NCI-H187 treated with DMSO at 0.1 percent for 48 hours (cell line): ENCODE measurements at places on chromosomes 4 and X.

DNA sequence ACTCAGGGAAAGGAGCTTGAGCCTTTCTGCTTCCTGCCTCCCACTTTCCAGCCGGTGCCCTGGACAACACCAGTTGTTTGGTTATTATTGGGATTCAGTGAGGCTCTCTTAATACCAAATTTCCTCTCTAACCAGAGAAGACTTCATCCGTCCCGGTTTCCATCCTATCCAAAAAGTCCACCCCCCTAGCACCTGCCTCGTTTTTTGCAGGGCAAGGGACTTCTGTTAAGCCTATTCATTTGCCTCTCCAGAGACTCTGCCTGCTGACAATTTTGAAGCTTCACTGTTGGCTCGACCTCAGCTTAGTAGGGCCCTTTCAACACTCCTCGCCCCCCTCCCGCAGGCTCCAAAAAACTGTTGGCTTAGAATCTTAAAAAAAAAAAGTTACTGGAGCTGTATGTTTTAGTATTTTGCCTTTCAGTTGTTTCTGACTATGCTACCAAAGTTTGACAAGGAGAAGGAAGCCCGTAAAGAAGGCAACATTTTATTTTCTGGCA lies 779 bp upstream of the PRSS12 start:
- no peak for DNase-seq

DNA sequence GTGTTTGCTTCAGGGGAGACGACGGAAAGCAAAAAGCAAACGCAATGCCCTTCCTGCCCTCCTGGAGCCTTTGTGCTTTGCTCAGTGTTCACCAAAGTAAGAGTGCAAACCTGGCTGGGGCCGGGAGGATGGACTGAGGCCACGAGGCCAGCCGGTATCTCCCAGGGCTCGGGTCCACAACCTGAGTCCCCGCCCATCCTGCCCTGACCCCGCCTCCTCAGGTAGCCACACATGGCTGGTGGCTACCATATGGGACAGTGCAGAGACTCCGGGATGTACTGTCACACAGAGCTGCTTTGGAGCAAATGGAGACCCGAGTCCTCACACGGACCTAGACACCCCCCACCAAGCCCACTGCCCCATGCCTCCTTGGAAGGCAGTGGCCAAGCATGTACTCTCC lies 4.8 kb downstream of the ATP2B3 start:
- no peak for DNase-seq

DNA sequence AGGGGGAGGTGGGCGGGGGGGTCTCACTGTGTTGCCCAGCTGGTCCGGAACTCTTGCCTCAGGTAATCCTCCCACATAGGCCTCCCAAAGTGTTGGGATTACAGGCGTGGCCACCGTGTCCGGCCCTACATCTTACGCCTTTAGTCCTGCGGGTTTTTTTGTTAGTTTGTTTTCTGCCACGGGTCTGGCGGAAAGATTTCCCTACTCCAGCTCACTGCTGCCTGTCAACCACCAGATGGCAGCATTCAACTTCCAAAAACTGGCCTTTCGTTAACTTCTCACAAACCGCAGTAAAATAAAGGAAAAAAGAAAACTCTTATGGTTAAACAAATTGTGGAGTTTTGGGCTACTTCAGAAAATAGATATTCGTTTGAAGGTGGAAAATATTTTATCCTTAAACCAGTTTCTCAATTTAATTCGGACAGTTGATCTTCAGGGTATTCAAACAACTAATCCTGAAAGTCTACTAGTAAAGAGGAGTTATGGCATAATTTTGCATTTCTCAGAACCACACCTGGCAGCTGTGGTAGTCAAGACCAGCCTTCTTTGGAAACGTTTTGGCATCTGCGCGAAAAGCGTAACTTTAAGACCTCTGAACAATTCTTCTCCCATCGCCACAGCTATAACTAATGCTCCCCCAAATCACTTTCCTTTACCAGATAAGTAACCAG lies 41.1 kb downstream of the LUZP4 start:
- DNase-seq, result no peak

DNA sequence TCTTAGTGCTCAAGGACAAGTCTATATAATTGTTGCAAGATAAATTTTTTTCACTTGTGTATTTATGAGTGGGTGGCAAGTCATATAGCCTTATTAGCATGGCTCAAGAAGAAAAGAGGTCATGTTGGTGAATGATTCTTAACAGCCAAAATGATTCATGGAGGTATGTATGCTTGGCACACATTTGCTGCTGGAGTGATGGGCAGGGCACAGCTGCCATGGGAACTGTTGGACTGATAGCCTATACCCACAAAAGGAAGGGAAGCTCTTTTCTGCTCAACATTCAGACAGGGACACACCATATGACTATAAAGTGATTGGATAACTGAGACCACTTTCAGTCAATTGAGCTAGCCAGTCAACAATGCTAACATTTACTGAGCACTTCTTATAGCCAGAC lies 46.8 kb upstream of the PITX2 start:
- DNase-seq, result no peak

DNA sequence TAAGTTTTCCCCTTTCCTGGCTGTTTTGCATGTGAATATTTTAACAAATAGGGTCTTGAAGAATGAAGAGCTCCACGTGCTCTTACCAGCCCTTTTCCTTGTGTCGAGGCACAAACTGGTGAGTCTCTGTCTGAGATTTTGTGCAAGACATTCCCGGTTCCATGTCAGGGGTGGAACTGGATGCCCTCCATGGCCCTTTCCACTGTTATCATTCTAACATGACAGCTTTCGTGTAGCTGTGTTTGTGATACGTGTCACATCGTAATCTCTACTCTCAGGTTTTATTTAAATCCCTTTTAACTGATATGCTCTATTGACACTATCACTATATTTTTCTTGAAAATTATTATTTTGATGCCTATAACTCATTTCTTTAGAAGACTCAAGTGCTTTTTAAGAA lies 130.4 kb downstream of the SORBS2 start:
- DNase-seq, result no peak

DNA sequence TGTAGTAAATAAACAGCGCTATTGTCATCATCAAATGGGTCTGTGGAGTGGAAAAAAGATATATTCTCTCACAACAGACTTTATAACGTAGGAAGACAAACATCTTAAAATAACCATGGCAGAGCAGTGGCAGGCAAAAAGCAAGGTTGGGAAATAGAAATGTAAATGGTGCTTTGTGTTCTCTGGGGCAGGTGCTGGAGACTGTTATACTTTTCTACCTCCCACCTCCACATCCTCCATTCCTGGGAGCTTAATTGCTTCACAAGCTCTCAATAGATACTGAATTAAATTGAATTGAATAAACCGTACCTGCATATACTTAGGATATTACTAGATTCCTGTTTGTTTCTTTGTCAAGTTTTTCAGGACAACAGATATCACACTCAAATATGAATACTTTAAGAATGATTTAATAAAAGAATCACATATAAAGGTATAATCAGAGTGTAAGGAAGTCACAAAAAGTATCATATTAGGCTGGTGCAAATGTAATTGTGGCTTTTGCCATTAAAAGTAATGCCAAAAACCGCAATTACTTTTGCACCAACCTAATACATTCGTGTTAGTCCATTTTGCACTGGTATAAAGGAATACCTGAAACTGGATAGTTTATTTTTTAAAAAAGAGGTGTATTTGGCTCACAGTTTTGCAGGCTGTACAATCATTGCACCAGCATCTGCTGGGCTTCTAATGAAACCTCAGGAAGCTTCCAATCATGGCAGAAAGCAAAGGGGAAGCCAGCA lies 367.3 kb downstream of the GRIA2 start:
- DNase-seq, result no peak

DNA sequence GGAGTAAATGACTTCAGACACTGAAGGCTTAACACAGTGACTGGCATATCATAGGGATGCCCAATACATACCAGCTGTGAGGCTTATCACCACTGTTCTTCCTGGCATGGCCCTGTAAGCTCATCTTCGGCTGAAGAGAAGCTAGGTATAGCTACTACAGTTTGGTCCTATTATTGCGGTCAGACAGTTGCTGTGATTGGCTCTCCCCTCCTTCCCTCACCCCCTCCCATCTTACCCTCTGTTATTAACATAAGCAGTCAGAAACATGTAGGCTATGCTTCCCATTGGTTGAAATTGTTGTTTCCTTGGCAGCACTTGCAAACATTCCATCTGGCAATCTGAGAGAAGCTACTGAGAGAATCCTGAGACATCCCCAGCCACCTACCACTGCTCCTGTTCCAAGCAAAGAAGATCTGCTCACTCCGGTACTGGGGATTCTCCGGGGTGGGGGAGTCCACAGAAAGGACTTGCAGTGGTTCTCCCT lies at the start of gene AKAP14:
Gene AKAP14 (plus strand): TSS at position 51 of the 484 bp plus-strand sequence. CDS start 7,331 bp downstream, outside the sequence.
- DNase-seq, result no peak

DNA sequence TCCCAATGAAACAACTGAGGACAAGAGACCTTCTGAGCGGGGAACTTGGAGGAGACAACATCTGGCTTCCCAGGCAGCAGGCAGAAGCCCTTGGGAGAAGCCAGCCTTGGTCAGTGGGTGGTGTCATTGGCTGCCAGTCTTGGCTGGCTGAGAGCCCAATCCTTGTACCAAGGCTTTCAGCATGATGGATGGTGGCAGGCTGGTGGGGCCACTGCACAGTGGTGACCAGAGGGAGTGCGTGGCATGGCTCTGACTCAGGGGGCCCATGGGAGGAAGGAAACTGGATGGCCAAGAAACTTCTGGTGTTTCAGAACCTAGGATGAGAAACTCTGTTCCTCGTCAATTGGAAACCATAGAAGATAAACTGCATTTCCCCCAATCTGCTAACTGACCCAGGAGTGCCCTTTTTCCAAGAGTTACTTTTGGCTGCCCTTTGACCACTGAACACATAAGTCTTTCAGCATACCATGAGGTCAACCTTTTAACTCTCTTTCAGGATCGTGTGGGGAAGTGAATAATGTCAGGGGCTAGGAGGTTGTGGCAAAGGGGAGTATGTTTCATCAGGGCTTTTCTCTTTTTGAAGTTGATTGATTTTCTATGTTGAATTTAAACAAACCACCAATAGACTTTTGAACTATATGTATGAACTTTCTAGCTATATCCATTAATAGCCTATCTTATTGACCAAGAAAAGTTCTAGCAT lies 60.9 kb downstream of the SOWAHB start:
- no peak for DNase-seq

DNA sequence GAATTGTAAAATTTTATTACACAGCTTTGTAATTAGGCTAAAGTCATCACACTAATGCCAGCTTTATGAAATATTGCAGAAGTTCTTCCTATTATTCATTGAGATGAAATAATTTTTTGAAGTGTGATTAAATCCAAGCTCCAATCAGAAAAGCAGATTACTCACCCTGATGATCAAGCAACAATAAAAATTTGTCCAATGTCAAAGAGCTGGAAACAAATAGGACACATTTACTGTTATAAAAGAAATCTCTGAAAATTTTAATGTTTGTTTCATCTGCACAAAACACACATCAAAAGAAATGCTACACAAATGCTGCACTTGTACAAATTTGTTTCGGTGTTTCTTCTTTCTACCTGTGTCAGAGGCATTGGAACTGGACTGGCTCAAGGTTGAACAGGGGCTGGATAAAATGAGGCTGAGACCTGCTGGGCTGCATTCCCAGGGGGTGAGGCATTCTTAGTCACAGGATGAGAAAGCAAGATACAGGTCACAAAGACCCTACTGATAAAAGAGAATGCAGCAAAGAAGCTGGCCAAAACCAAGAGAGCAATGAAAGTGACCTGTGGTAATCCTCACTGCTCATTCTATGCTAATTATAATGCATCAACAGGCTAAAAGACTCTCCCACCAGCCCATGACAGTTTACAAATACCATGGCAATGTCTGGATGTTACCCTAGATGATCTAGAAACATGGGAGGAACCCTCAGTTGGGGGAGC lies 78.3 kb downstream of the GASK1B start:
- no peak for DNase-seq

GRCh38 chr4:7491915-7492314 lies 57.2 kb upstream of the PSAPL1 start:
- DNase-seq, result no peak

DNA sequence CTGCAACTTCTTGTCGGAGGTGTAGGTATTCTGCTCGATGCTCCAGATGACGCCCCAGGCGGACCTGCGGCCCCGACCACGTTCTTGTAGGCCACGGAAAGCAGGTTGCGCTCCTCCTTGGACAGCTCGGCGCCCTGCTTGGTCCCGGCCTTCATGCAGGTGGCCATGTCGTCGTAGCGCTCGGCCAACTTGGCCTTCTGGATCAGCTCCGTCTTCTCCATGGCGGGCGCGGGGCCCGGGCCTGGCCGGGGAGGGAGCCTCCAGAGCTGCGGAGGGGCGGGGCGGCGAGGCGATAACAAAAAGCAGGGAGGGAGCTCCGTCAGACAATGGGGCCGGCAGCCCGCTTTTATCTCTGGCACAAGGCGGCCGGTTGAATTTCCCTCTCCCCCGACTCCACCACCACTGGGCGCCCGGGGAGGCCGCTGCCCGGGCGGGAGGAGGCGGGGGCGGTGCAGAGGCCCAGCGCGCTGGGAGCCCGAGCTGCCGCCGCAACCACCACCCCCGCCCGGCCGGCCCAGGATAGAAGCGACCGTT lies 28.3 kb upstream of the DRP2 start:
- DNase-seq, result no peak

DNA sequence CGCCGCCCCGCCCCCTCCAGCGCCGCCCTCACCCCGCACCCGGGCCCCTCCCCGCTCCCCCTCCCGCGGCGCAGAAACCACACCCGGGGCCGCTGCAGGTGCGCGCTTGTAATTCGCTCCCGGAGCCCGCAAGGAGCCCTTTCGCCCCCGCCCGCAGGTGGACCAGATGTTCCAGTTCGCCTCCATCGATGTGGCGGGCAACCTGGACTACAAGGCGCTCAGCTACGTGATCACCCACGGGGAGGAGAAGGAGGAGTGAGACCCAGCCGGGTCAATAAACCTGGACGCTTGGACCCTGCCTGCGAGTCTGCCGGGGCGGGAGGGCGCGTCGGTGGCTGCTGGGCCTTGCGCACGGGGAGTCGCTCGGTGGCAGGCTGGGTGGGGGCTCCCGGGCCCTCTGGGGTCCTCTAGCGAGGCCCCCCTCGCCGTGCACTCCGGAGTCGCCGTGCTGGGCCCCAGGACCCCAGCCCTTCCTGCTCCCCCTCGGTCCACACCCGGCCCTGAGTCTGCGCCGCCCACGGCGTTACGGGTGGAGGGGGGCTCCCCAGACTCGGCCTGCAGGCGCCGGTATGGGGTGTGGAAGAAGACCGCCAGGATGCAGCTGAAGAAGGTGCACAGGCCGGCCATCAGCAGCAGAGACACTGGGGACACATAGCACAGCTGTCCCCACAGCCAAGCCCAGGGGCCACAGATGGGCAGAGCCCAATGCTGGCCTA lies 7.1 kb downstream of the SLC49A3 start:
- DNase-seq, result peak; percentile 44

GRCh38 chr4:102321260-102321995 lies 23.9 kb downstream of the SLC39A8 start:
- no peak for DNase-seq
